Activated naive CD8-positive, alpha-beta T cell treated with anti-CD3 and anti-CD28 coated beads, Interleukin-2, amount 10 ng/mL, durations not matched to agents 7 days and 5 days (primary cell): ENCODE measurements at places on chromosomes 2 and 18. TPM values are rescaled to one million over a fixed set of nuclear protein-coding genes. Genes with fewer than 3 reads are reported as not detected.

DSG1 gene
- not detected for total RNA-seq

CFC1 gene
- total RNA-seq = not detected

TMEM37 gene
- not detected for total RNA-seq

ARHGAP28 gene
- total RNA-seq = not detected

- DNase-seq = no peak
- H3K4me3 ChIP-seq = no peak overlapping the region
- H3K27ac ChIP-seq = no peak overlapping the region
- H3K27me3 ChIP-seq = peaks cover 7% of the 10 kb centered on the region
Observed at GRCh38 chr2:41710944-41711343, 336.9 kb upstream of the PKDCC start.

- H3K4me1 ChIP-seq = peaks cover 5% of the 10 kb centered on the region
- no peak overlapping the region for H3K4me3 ChIP-seq
- no peak for DNase-seq
- no peak overlapping the region for H3K27ac ChIP-seq
- H3K27me3 ChIP-seq = no peaks in the 10 kb centered on the region
Observed at GRCh38 chr2:190942697-190943096, 62.1 kb downstream of the GLS start.

- no peak for DNase-seq
- H3K27ac ChIP-seq = no peak overlapping the region
- H3K36me3 ChIP-seq = no peaks in the 10 kb centered on the region
- H3K4me1 ChIP-seq = no peaks in the 10 kb centered on the region
- no peak overlapping the region for H3K4me3 ChIP-seq
- H3K27me3 ChIP-seq = peaks cover 3% of the 10 kb centered on the region
Observed at GRCh38 chr2:31735716-31736115, 155.0 kb upstream of the SRD5A2 start.

- no peaks in the 10 kb centered on the region for H3K27me3 ChIP-seq
- H3K27ac ChIP-seq = no peak overlapping the region
- DNase-seq = no peak
- H3K4me1 ChIP-seq = no peaks in the 10 kb centered on the region
Observed at GRCh38 chr2:149884871-149885270, 297.3 kb upstream of the MMADHC start.

DNA sequence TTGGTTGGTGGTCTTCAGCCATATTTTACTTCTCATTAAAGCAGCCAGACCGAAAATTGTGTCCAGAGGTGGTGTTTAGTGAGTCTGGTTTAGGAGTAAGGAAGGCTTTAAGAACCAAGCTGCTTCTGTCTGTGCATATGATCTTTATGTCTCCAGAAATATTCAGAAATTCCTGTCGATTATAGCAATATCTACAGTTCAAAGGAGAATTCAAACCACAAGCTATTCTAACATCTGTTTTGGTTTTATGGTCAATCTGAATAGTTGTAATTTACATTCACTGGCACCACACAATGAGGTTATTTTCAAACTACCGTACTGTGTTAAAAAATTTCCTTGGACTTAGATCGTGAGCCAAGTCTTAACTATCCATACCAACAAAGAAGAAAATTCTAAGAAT is 11.3 kb downstream of the UPP2 start:
- H3K4me3 ChIP-seq = no peak overlapping the region
- H3K27ac ChIP-seq = no peak overlapping the region
- no peaks in the 10 kb centered on the region for H3K4me1 ChIP-seq
- peaks cover 4% of the 10 kb centered on the region for H3K27me3 ChIP-seq

GRCh38 chr2:70479816-70480215 is 73.8 kb downstream of the TGFA start:
- no peak overlapping the region for H3K4me3 ChIP-seq
- H3K27me3 ChIP-seq = no peaks in the 10 kb centered on the region
- no peak overlapping the region for H3K27ac ChIP-seq
- peaks cover 5% of the 10 kb centered on the region for H3K4me1 ChIP-seq
- DNase-seq = no peak

- H3K27ac ChIP-seq = peak overlapping the region; percentile 93
- H3K4me1 ChIP-seq = peaks cover 31% of the 10 kb centered on the region
Observed at GRCh38 chr2:12456293-12457106, 260.2 kb upstream of the TRIB2 start.

DNA sequence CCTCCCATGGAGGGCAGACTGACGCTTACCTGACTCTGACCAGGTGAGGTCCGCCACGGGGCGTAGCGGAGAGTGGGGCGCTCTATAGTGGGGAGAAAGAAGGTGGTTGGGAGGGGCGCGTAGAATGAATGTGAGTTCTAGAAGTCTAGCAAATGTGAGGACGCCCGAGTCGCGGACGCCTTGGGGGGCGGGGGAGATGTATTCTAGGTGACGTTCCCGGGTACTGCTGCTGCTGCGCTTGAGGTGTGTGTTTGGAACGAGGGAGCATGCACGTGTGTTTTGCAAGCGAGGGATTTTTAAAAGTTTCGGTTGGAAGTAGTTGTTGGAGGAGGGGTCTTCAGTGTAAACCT is 758 bp downstream of the RIF1 start:
- no peak for DNase-seq
- peaks cover 9% of the 10 kb centered on the region for H3K36me3 ChIP-seq
- peak overlapping the region; percentile 93 for H3K4me3 ChIP-seq
- H3K27ac ChIP-seq = peak overlapping the region; percentile 89
- peaks cover 24% of the 10 kb centered on the region for H3K4me1 ChIP-seq
- peaks cover 3% of the 10 kb centered on the region for H3K27me3 ChIP-seq

GRCh38 chr2:4073026-4073569 is 369.7 kb downstream of the DCDC2C start:
- DNase-seq = no peak
- H3K27ac ChIP-seq = no peak overlapping the region
- no peaks in the 10 kb centered on the region for H3K4me1 ChIP-seq
- no peaks in the 10 kb centered on the region for H3K36me3 ChIP-seq
- no peaks in the 10 kb centered on the region for H3K27me3 ChIP-seq
